ENCODE measurements at places on chromosomes 4 and X. TPM values are rescaled to one million over a fixed set of nuclear protein-coding genes. Genes with fewer than 3 reads are reported as not detected.
A peak's percentile ranks its signal among the peaks of the same experiment; 100 is the strongest.

The PNMA6A gene
- total RNA-seq: 0.46 TPM

GRCh38 chrX:64195862-64196261, 9.6 kb downstream of the AMER1 start:
- no peaks in the 10 kb centered on the region for H3K27me3 ChIP-seq
- no peaks in the 10 kb centered on the region for H3K36me3 ChIP-seq
- no peak overlapping the region for H3K4me3 ChIP-seq
- no peaks in the 10 kb centered on the region for H3K4me1 ChIP-seq
- no peak overlapping the region for H3K27ac ChIP-seq
- no peak for DNase-seq

- H3K36me3 ChIP-seq: no peaks in the 10 kb centered on the region
- no peaks in the 10 kb centered on the region for H3K27me3 ChIP-seq
- DNase-seq: no peak
- H3K4me3 ChIP-seq: no peak overlapping the region
- H3K4me1 ChIP-seq: no peaks in the 10 kb centered on the region
- H3K27ac ChIP-seq: no peak overlapping the region
Observed at GRCh38 chr4:121669163-121669550, 27.6 kb downstream of the ANXA5 start.

GRCh38 chr4:183458005-183458404, 13.6 kb downstream of the CDKN2AIP start:
- H3K4me1 ChIP-seq: no peaks in the 10 kb centered on the region
- H3K27ac ChIP-seq: no peak overlapping the region
- no peaks in the 10 kb centered on the region for H3K36me3 ChIP-seq

- H3K4me1 ChIP-seq: no peaks in the 10 kb centered on the region
- no peaks in the 10 kb centered on the region for H3K36me3 ChIP-seq
- no peak overlapping the region for H3K4me3 ChIP-seq
- H3K27ac ChIP-seq: no peak overlapping the region
- H3K27me3 ChIP-seq: no peaks in the 10 kb centered on the region
- DNase-seq: no peak
Observed at GRCh38 chr4:39998659-39999345, 21.1 kb upstream of the PDS5A start.

DNA sequence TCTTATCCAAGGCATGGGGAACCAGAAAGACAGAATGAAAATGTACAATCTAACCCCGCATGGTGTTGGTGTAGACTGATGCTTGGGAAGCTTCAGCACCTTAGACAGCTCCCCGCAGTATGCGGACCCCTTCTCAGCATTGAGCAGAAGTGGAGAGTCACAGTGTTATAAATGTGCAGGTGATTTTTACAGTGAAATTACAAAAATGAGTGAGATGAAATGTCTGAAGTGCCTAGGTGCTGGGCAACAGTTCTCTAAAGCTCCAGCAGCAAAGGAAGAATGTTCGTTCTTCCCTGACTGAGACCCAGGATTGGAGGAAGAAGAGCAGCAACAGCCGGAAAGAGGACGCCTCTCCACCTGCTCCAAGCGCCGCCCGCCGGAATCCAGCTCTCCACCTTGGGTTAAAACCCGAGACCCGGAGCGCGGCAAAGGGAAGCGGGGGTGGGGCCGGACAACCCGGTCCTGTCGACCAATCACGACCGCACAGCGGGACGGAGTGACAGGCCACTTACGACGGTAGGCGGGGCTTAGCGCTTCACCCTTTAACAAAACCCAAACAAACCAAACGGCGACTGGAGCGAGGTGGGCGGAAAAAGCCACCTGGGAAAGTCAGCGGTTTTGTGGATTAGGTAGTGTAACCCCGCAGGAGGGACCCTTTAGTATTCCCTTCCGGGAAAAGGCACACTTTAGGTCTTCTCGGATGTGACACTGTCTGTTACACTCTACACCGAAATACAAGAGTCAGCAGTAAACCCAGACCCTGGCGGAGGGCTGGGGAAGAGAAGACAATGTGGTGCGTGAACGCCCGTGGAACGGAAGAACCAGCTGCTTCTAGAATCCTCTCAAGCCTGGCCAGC, at the start of gene GLRA3:
GLRA3 (minus strand) TSS at position 403 of the 857 bp plus-strand sequence. CDS start 436 bp downstream, outside the sequence.
- no peaks in the 10 kb centered on the region for H3K36me3 ChIP-seq
- no peaks in the 10 kb centered on the region for H3K27me3 ChIP-seq
- peak within 1 kb of the TSS; percentile 34 for H3K4me3 ChIP-seq
- DNase-seq: peak; percentile 48
- no peaks in the 10 kb centered on the region for H3K4me1 ChIP-seq

The ING2 gene
- 3.1 TPM for total RNA-seq

DNA sequence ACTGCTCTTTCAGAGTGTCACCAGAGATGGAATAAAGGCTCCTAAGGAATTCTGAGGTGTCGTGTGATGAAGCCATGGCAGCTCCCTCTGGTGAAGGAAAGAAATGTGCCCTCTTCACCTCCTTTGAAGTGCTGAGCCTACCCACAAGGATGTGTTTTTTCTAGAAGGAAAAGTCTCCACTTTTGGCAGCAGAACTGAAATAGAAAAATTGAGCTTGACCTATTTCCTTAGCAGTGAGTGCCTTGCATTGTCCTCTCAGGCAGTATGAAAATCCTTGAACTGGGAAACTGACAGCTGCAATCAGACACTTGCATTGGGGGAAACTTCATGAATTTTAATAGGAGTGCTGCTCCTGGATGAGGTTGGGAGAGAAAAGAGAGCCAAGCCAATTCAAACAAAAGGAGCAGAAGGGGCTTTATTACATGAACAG, 95.2 kb downstream of the DCLK2 start:
- no peak for DNase-seq
- H3K27ac ChIP-seq: no peak overlapping the region
- no peaks in the 10 kb centered on the region for H3K36me3 ChIP-seq
- H3K4me3 ChIP-seq: no peak overlapping the region
- no peaks in the 10 kb centered on the region for H3K4me1 ChIP-seq
- H3K27me3 ChIP-seq: no peaks in the 10 kb centered on the region

DNA sequence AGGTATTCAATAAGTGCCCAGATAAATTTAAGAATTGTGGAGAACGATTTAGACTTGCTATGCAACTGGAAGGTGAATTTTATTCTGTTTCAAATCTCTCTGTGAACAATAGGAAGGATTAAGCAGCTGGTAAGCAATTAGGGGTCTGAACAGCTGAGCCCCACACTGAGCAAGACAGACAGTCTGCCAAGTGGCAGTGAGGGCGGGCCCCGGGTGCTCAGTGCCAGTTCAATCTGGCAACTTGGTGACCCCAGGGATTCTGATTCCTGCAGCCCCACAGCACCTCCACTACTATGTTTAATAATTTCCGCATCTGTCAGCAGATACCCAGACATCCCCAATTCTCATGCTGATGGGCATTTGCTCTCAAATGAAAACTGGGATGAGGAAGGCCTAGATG, 317.3 kb downstream of the PPP1R2C start:
- no peak overlapping the region for H3K27ac ChIP-seq
- no peak overlapping the region for H3K4me3 ChIP-seq
- no peaks in the 10 kb centered on the region for H3K36me3 ChIP-seq
- H3K27me3 ChIP-seq: no peaks in the 10 kb centered on the region

The TMPRSS11B gene
- total RNA-seq: not detected

The MAGEA12 gene
- total RNA-seq: not detected

DNA sequence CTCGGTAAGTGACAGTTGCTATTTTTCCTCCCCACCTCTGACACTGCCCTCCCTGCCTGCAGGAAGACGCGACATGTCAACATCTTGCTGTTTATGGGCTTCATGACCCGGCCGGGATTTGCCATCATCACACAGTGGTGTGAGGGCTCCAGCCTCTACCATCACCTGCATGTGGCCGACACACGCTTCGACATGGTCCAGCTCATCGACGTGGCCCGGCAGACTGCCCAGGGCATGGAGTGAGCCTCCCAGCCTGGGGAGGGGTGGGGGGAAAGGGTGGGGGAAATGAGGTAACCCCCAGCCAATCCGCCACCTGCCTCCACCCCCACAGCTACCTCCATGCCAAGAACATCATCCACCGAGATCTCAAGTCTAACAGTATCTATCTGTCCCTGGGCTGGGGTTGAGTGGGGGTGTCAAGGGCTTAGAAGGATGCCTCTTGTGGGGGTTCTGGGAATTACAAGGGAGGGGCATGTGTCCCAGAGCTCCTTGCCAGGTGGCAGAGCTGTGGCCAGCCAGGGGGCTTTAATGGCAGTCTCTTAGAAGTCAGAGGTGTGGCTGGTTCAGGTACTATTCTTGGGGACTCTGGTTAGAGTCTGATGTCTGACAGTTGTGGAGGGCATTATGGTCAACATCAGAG, 7.8 kb downstream of the ARAF start:
- H3K27me3 ChIP-seq: no peaks in the 10 kb centered on the region
- no peak for DNase-seq
- no peaks in the 10 kb centered on the region for H3K4me1 ChIP-seq
- H3K27ac ChIP-seq: no peak overlapping the region
- no peaks in the 10 kb centered on the region for H3K36me3 ChIP-seq

GRCh38 chr4:142420311-142421095, 425.6 kb downstream of the INPP4B start:
- no peak overlapping the region for H3K4me3 ChIP-seq
- no peaks in the 10 kb centered on the region for H3K4me1 ChIP-seq
- H3K36me3 ChIP-seq: no peaks in the 10 kb centered on the region

The SCML2 gene
- total RNA-seq: 1.1 TPM

- no peak overlapping the region for H3K4me3 ChIP-seq
- peak overlapping the region; percentile 9 for H3K27ac ChIP-seq
- H3K4me1 ChIP-seq: peaks cover 12% of the 10 kb centered on the region
Observed at GRCh38 chr4:184805462-184806228, 20.1 kb downstream of the ACSL1 start.

The COMMD8 gene
- 4.2 TPM for total RNA-seq

DNA sequence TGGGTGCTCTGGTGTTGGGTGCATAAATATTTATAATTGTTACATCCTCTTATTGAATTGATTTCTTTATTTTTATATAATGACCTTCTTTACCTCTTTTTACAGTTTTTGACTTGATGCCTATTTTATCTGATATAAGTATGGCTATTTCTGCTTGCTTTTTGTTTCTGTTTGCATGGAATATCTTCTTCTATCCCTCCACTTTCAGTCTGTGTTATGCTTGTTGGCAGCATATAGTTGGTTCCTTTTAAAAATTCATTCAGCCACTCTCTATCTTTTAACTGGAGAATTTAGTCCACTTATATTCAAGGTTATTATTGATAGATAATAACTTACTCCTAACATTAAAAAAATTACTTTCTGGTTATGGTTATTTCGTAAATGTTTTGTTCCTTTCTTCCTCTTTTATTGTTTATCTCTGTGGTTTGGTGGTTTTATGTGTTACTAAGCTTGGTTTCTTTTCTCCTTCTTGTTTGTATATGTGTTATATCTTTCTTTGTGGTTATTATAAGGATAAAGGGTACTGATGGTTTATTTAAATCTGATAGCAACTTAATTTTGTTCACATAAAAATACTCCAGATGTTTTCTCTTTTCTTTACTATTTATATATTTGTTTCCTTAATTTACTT, 69.5 kb downstream of the IL15 start:
- no peaks in the 10 kb centered on the region for H3K4me1 ChIP-seq
- H3K36me3 ChIP-seq: no peaks in the 10 kb centered on the region
- no peak overlapping the region for H3K27ac ChIP-seq
- no peak overlapping the region for H3K4me3 ChIP-seq
- no peak for DNase-seq

The UNC5C gene
- 0.16 TPM for total RNA-seq

The ZDHHC15 gene
- 0.84 TPM for total RNA-seq

All from pancreas (tissue), 10 donors.